ENCODE measurements at places on chromosomes 1 and 21.

- DNase-seq = no peak
Observed at GRCh38 chr1:40042341-40042740, 1.8 kb downstream of the CAP1 start.

DNA sequence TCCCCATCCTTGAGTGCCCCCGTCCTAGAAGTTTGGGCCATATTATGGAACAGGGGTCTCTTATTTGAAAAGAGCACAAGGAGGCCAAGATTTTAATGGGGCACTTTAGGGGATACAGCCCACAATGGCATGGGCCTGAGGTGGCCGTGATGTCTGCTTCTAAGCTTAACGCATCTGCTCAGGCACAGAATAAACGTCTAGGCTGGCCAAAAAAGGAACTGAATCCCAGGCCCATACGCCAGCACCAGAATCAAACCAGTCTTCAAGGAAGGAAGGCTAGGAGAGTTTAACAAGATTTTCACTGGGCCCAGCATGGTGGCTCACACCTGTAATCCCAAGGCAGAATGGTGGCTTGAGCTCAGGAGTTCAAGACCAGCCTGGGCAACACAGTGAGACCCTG, 9.2 kb upstream of the SARS1 start:
- DNase-seq = no peak

GRCh38 chr1:98101364-98101763, 180.5 kb upstream of the DPYD start:
- no peak for DNase-seq

GRCh38 chr21:45076245-45076711, 1.9 kb downstream of the ADARB1 start:
- no peak for DNase-seq

DNA sequence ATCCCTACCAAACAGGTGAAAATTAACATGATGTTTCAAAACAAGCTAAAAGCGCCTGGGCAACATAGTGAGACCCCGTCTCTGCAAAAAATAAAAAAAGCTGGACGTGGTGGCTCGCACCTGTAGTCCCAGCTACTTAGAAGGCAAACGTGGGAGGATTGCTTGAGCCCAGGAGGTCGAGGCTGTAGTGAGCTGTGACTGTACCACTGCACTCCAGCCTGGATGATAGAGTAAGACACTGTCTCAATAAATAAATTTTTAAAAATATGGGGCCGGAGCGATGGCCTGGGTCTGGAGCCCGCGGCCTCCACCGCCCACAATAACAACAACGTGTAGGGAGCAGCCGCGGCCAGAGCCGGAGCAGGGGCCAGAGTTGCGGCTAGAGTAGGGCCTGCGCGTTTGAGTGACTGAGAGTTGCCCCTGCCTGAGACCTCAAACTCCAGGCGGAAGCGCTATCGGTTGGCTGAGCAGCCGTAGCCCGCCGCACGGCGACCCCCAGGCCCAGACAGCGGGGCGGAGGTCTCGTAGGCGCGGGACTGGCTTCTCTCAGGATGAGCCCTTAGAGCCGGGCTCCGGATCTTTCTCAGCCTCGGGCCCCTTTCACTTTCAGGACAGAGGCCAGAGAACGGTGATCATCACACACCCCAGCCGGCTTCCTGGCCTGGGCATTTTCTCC, 41.4 kb downstream of the ZMYM1 start:
- DNase-seq = no peak

DNA sequence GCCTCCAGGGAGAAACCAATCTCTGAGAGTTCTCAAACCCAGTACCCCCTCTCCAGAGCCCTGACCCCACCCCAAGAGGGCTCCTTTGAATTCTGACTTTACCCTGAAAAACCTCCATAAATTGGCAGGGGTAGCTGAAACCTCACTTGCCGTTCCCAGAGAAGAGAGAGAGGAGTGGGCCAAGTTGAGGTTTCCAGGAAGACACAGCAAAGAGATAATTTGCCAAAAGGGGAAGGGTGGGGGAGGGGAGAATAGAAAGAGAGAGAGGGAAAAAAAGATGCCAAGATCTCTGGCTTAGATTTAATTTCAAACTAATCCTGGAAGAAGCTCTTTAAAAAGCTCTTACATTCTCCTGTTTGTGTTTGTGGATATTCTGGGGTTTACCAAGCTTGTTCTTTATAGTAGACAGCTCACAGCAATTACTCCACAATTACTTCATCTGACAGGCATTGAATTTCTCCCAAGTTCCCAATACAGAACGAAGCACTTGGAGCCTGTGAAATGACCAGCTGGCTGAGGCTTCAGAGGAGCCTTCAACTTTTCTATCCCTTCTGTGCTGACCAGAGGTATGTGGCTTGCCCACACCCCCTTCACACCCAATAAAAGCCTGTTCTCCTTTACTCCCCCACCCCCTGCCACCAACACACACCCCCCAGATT, 1.1 kb upstream of the GRHL3 start:
- DNase-seq = no peak

DNA sequence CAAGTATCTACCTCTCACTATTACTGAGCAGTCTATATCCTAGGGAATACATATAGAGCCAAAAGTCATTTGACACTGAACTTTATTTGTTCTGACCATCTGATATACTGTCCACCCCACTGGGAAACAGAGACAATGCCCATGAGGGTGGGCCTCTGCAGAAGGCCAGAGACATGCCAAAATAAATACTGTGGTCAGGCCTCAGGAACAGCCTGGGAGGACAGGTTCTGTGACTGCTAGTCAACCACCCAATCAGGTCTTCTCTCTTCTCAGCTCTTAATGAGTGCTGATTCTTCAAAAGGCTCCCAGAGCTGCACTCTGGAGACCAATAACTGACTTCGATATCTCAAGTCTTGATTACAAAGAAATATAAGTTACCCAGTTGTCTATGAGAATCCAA, 5.5 kb upstream of the ANKRD35 start:
- DNase-seq = no peak

GRCh38 chr1:111909030-111909429, 80.4 kb downstream of the KCND3 start:
- no peak for DNase-seq

GRCh38 chr1:117003223-117003875, 1.8 kb downstream of the CD101 start:
- no peak for DNase-seq

DNA sequence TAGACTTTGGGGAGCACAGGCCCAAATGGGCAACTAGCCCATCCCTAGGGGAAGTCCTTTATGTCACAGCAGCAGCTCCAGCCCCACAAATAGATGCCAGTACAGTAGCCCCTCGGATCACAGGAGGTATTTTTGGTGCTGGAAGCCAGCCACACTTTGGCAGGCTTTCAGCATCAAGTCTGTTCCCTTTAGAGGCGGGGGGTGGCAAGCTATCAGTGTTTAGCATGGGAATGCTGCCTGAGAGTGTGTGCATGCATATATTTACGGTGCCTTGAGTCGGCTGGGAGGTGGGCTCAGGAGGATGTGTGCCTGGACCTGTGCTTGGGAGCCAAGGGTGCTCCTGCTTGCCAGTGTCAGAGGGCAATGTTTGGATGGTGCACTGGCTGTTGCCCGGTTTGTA, 3.5 kb upstream of the PLXNA2 start:
- DNase-seq = no peak

DNA sequence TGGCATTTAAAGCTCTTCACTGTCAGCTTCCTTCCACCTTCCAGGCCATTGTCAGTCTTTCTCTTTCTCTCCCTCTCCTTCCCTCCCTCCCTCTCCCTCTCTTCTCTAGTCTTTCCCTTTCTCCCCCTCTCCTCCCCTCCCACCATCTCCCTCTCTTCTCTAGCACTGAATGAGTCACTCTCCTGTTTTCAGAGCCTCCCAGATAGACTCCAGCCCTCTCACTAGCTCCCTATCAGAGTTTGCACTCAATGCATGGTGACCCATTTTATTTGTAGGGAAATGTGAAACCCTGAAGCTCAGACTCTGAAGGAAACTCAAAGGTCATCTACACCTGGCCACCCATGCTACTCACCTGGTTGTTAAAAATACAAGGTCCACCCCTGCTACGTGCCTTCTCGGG, 4.4 kb upstream of the MATN1 start:
- no peak for DNase-seq

GRCh38 chr1:39900662-39901463, 854 bp downstream of the MYCL start:
- peak; percentile 34 for DNase-seq

DNA sequence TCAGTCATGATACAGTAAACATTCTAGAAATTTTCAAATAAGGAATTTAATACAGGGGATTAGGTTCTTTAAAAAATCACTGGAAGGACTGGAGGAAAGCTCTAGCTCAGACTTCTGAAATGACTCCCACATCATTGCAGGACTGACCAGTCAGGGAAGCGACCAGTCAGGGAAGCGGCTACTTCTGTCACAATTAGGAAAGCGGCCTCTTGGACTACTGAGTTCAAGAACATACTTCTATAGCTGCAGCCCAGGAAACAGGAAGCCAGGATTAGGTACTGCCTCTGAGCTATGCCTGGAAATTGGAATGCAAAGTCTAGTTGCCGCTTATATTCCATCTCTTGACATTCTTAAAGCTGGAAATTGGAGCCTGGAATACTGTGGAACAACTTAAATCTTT, 45.5 kb downstream of the USP25 start:
- no peak for DNase-seq

- DNase-seq = no peak
Observed at GRCh38 chr1:78570539-78570938, 49.7 kb upstream of the IFI44L start.

- peak; percentile 12 for DNase-seq
Observed at GRCh38 chr1:39576016-39576657, 453 bp downstream of the PABPC4 start.

- DNase-seq = no peak
Observed at GRCh38 chr1:182783068-182783467, 6.5 kb upstream of the NPL start.

DNA sequence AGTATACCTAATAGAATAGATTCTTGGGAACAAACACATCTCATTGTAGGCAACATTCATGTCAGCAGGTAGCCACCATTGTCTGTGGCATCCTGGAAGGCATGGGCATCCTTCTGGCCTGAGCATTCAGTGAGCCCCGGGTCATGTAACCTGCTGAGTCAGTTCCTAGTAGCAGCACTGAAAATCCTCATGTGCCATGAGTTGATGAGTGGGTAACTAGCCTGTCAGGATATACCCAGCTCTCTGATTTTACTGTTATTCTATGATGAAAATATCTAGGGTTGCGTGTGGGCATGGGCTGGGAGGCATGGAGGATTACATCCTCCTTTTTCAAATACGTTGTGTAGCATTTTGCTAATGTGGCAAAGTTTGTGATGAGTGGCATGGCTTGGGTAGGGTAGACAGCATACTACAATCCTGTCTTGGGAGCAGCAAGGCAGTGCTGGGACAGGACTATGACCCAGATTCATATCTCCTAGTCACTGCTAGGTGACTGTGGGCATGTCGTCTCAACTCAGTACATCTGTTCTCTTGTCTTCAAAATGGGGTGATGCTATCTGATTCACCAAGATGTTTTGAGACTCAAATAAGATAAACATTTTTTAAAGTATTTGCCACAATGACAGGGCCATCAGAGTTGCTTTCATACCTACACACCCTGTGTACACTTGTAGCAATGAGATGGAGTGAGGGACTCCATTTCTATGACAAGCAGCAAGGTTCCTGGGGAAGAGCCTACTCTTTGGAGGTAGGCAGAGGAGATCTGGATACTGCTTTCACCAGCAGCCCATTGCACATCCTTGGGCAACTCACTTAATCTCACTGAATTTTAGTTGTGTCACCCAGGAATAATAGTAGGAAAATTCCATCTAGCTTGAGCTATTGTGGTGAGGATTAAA, 62.5 kb downstream of the CD58 start:
- no peak for DNase-seq

- no peak for DNase-seq
Observed at GRCh38 chr1:59178339-59179187, 118.3 kb upstream of the FGGY start.
